Stimulated activated CD8-positive, alpha-beta memory T cell treated with anti-CD3 and anti-CD28 coated beads, Interleukin-4, amount 100 ng/mL, for 1 hour (primary cell): ENCODE measurements at places on chromosomes 5 and 9.

DNA sequence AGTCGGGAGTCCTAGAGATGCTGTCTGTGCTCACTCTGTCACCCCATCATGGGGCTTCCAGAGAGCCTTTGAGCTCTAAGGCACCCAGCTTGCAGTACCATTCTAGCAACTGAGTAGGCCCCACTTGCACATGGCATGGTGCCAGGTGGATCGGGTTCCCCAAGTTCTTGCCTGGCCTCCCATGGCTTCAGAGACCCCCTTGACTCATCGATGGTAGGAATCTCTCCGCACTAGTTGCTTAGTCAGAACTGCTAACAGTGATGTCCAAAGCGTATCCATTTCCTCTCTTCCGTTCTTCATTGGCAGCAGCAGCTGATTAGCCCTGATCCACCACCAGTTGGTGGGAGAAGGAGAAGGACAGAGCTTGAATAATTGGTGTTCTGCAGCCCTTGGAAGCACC, 70.3 kb upstream of the RARS1 start:
- no peak for DNase-seq

- no peak for DNase-seq
Measured at GRCh38 chr9:744046-744712, 97.3 kb upstream of the DMRT1 start.

- no peak for DNase-seq
Measured at GRCh38 chr5:111752426-111752965, 4.5 kb downstream of the NREP start.

GRCh38 chr5:179008667-179009066, 13.5 kb upstream of the GRM6 start:
- DNase-seq, result no peak

DNA sequence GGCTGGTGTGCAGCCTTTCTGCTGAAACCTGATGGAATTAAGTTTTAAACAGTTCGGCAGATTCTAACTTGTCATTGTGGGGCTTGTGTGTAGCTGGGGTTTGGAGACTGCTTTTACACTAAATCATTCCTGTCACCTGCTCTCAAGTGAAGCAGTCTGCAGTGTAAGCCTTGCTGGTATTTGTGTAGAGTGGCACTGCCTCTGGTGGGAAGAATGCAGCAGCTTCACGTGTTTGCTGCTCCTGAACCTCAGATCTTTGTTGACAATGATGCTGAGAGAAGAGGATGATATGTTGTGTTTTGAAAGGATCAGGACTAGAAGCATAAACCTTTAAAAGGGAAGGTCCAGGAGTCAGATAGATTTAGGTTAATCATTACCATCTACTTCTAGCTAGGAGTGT, 88.1 kb downstream of the KDM4C start:
- no peak for DNase-seq

DNA sequence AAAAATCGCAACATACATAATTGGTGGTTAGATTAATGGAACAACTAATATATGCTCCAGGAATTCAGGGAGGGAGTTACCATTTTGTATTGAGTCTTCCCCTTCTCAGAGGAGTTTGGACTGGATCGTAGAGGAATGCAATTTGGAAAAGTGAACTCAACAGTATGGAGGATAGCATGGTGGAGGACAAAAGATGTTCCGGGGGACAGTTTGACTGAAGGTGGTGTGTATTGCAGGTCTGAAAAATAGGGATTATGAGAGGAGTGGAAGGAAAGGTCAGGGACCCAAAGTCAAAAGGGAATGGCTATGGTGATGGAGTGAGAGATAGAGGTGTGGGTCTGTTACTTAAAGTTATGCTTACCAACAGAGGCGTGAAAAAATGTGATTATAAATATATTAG, 1.5 kb downstream of the DNAJC21 start:
- DNase-seq, result no peak

DNA sequence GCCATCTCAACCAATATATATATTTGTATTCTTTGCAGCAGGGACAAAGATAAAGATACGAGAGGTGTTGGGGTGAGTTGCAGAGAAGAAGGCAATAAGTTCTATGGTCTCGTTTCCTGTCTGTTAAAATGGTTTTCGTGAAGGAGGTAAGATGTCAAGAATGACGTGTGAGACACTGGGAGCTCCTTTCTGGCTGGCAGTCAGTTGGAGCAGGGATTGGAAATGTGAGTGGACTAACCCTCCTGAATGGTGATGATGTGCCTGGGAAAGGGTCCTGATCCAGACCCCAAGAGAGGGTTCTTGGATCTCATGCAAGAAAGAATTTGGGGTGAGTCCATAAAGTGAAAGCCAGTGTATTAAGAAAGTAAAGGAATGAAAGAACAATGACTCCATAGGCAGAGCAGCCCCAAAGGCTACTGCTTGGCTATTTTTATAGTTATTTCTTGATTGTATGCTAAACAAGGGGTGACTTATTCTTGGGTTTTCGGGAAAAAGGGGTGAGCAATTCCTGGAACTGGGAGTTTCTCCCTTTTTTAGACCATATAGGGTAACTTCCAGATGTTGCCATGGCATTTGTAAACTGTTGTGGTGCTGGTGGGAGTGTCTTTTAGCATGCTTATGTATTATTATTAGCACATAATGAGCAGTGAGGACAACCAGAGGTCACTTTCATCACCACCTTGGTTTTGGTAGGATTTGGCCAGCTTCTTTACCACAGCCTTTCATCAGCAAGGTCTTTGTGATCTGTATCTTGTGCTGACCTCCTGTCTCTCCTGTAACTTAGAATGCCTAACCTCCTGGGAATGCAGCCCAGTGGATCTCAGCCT, 53.7 kb downstream of the SPATA31C2 start:
- no peak for DNase-seq

DNA sequence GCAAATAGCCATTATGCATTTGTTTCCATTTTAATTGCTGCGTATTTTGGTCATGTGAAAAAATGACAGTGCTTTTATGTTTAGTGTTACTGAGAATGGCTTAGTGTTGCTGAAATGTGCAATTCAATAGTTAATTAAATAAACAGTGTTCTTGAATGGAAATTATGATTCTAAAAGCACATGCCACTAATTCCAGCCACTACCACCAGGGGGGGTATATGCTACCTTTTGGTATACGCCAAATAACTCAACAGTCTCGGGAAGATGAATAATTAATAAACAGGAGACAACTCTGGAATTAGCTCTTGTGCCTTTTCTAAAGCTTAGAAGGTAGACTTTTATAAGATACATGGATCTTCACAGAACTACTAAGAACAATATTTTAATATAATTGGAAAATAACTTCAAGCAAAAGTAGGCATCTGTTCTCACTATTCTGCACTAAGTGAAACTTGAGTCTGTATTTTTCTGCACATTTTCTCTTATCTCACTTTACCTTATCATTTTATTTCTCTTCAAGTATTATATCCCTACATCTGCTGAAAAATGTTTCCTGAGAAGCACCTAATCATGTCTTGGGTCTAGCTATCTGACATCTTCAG, 83.5 kb upstream of the MINAR2 start:
- DNase-seq, result no peak

- DNase-seq, result no peak
Measured at GRCh38 chr9:110047232-110047954, 160.6 kb downstream of the C9orf152 start.

GRCh38 chr5:81838307-81838906, 87.5 kb upstream of the SSBP2 start:
- DNase-seq, result no peak

DNA sequence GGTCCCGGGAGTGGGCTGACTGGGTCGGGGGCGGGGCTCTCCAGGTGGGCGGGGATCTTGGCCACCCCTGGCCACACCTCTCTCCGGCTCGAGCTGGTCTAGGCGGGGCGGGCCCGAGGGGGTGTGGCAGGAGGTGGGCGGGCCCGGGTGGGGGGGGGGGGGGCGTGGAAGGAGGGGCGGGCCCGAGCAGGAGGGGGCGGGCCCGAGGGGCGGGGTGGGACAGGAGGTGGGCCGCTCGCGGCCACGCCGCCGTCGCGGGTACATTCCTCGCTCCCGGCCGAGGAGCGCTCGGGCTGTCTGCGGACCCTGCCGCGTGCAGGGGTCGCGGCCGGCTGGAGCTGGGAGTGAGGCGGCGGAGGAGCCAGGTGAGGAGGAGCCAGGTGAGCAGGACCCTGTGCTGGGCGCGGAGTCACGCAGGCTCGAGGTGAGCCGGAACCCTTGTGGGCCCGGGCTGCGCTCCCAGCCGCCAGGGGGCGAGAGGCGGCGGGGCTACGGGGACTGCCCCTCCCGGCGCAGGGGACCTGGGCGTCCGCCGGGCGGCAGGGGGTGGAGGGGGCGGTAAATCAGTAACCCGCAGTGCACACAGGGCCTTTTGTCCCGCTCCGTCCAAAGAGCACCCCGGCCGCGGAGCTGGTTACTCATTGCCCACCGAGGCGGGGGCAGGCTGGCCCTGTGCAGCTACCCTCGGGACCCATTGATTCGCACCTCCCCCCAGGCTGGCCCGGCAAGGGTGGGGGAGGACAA, at the start of gene FGFR4:
TSS of gene FGFR4 (plus strand) at position 262 of the 744 bp plus-strand sequence. CDS start 2,688 bp downstream, outside the sequence.
- DNase-seq, result peak; percentile 34

DNA sequence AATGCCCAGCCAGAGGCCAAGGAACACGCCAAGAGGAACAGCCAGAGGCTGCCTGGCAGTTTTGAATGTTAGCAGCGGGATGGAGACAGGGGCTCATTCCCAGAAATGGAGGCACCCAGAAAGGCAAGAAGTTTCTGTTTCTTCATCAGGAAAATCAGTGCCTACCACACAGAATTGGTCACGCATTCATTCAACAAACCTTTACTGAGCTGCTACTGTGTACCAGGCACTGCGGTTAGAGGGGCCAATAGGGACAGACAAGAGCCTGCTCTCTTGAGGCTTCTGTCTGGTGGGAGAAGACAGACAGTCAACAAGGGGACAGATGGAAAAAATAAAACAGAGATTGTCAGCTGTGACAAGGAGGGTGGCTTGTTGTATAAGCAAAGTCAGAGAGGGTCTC, 27.2 kb upstream of the CPLX2 start:
- DNase-seq, result no peak

- no peak for DNase-seq
Measured at GRCh38 chr5:178242416-178242815, 9.8 kb upstream of the PHYKPL start.

DNA sequence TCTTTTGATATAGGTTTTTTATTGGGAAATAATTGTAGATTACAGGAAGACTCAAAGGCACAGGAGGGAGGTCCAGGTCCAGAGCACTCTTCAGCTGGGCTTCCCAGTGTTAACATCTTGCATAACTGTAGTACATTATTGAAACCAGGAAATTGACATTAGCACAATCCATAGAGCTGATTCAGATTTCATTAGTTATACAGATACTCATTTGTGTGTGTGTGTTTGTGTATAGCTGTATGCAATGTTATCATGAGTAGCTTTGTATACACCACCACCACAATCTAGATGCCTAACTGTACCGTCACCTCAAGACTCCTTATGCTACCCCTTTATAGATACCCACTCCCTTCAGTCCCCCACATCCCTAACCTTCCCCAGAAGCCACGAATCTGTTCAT, 47.9 kb downstream of the SLC36A1 start:
- no peak for DNase-seq

GRCh38 chr9:21813575-21814473, 11.4 kb downstream of the MTAP start:
- DNase-seq, result peak; percentile 34

DNA sequence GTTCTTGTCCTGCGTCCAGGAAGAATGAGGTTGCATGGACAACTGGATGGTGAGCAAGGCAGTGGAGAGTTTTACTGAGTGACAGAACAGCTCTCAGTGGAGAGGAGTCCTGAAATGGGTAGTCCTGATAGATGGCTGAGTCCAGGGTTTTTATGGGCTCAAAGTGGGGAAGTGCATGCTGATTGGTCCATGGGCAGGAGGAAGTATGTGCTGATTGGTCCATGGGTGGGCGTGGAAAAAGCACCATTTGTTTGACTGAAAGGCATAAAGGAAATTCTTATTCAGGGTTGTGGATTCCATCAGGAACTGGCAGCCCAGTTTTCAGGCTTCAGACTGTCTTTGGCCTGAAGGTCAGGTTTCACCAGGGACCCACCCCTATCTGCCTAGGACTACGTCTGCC, 10.6 kb downstream of the FSD1L start:
- DNase-seq, result no peak

- no peak for DNase-seq
Measured at GRCh38 chr9:126439883-126440653, 113.4 kb downstream of the MVB12B start.

- DNase-seq, result no peak
Measured at GRCh38 chr9:120393386-120394057, 186.4 kb downstream of the CDK5RAP2 start.

GRCh38 chr5:7671381-7671993, 179.4 kb downstream of the CFAP90 start:
- DNase-seq, result no peak

GRCh38 chr9:27475057-27475595, 49.0 kb upstream of the IFNK start:
- no peak for DNase-seq

GRCh38 chr5:33272288-33272687, 168.5 kb upstream of the TARS1 start:
- DNase-seq, result no peak

DNA sequence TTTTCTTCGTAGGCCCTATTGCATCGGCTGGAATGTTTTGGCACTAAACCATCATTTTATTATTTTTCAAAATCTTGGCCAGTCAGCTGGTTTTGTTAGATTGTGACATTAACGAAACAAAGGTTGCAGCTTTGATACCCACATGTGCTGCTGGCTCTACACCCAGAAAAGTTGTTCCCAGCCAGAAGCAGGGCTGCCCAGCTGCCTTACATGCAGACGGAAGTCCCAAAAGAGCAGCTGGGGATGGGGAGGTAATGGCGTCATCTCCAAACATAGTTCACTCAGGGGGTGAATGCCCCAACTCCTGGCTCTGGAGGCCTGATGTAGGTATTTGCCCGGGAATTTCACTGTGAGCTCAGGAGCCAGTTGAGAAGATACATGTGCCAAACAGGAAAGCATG, 23.3 kb downstream of the TMEM171 start:
- no peak for DNase-seq

GRCh38 chr9:126513159-126514036, 100.3 kb upstream of the LMX1B start:
- DNase-seq, result no peak

GRCh38 chr9:91815896-91816295, 134.1 kb downstream of the ROR2 start:
- no peak for DNase-seq

- DNase-seq, result no peak
Measured at GRCh38 chr9:93308676-93309075, 124.7 kb downstream of the WNK2 start.

DNA sequence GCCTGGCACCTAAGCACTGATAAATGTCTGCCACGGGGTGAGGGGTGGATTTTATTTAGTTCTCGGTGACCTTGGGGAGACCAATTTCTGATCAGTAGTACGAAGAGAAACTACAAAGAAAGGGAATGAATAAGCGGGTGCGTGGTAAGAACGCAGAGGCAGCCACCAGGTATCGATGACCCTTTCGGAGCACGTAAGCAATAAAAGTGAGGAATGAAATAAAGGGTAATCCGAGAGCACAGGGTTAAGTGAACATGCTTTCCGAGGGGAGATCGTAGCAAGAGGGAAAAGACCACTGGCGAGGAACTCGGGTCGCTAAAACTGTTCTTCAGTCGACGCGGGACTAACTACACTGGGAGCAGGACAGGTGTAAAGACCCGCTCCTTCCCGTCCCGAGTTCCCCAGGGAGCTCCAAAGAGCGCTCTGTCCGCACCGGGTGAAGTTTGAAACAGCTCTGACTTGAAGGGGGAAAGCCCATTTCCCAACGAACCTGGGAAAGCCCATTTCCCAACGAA, 1.1 kb downstream of the ELOVL7 start:
- no peak for DNase-seq

- no peak for DNase-seq
Measured at GRCh38 chr9:38066197-38066913, 2.7 kb downstream of the SHB start.
